ENCODE measurements at places on chromosomes 6 and 20. TPM values are rescaled to one million over a fixed set of nuclear protein-coding genes. Genes with fewer than 3 reads are reported as not detected.

GRCh38 chr6:24994812-24995211 is 59.1 kb upstream of the RIPOR2 start:
- no peak for DNase-seq

DNA sequence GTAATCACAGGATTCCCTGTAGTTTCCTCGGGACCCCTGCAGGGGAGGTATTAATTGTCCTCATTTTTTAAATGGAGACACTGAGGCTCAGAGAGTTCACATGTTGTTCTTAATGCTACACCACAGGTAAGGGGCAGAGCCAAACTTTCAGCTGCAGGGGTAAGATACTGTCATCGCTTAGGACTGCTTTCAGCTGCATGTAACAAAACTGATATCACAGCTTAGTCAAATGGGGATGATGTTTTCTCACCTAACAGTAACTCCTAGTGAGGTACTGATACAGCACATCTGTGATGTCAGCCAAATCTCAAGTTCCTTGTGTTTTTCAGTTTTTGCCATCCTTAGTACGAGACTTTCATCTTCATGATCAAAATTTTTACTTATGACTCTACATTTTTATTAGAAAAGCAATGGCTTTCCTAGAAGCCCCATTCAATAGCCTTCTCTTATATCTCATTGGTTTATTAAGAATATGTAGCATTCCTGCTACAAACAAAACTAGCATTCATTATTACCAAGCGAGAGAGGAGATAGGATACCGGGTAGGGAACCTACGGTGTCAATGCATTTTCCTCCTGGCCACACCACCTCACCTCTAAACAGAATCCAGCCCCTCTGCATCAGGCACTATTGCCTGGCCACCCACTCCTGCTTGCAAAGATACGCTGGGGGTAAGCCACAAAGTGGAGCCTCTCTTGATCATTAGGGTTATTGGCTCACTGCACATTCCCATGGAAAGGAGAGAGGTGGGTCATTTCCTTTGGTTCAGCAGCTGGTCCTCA is 557.5 kb downstream of the CD83 start:
- DNase-seq: no peak

GRCh38 chr20:34549291-34549928 is 9.1 kb upstream of the MAP1LC3A start:
- DNase-seq: peak; percentile 56

The JPH2 gene
- 205 TPM for total RNA-seq

DNA sequence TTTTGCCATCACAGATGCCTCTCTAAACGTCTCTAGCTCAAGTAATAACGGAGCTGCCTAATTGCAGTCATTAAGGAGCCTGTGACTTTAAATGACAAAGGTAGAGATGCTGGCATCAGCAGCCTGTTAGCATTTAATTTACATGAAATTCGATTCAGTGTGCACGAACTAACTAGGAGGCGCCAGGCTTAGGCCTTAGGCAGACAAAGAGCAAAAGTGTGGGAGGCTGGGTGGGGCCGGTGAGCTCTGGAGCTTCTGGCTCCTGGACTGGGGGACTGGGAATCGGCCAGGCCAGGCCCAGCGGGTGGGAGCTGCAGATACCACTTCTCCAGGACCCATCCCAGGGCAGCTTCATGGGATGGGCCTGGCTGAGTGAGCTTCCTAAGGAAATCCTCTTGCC is 170.0 kb upstream of the AGPAT4 start:
- DNase-seq: no peak

The DBNDD2 gene
- 62.9 TPM for total RNA-seq

DNA sequence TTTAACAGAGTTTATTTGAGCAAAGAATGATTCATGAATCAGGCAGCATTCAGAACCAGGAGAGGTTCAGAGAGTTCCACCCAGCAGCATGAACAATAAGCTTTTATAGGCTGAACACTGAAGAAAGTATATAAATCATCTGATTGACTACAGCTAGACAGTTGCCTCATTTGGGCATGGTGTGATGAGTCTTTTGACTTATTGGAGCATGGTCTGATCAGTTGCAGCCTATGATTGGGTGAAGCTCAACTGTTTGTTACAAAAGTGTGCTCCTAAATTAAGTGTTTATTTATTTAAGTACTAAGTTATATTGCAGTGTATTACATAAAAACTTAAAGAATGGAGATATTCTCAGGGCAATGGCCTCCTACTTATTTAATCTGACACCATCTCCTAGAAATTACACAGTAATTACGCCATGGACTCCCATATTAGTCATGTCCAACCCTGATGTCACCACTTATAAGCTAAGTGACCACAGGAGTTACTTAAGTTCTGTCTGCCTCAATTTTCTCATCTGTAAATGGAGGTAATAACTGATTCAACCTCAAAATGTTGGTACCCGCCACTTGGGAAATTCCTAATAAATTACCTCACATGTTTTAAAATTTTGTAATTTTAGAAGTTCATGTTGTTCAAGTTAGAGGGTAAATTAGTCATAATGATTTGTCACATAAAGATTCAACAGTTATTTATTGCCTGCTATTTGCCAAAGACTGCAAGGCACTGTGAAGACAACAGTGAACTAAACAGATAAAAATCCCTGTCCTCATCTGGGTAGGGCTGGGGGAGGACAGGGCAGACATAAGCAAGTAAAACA is 15.2 kb upstream of the ROS1 start:
- DNase-seq: peak; percentile 76

- no peak for DNase-seq
Measured at GRCh38 chr20:55880361-55880760, 125.0 kb downstream of the CBLN4 start.

DNA sequence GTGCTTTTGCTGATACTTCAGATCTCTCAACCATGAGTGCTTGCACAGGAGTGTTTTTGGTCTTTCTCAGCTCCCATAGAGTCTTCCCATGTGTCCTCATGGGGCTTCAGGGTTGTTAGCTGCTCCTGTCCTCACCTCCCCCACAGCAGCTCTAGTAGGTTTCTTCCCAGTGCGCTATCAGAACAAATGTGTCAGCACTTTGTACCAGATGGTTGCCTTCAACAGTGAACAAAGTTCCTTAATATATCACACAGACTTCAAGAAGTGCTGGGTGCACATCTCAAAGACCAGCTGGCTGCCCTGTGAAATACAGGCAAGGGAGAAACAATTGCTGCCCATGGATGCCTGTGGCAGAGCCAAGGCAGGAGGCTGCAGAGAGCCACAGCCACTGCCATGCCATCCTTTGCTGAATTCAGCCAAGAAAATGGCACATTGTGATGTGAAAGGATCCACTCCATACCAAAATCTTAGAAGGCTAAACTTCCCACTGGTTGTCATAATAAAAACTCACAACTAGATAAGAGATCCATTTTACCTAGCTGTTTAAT is 471.3 kb downstream of the C6orf118 start:
- peak; percentile 40 for DNase-seq

The PACRG gene
- total RNA-seq: 0.83 TPM
